ENCODE measurements at places on chromosomes 2 and 18.

DNA sequence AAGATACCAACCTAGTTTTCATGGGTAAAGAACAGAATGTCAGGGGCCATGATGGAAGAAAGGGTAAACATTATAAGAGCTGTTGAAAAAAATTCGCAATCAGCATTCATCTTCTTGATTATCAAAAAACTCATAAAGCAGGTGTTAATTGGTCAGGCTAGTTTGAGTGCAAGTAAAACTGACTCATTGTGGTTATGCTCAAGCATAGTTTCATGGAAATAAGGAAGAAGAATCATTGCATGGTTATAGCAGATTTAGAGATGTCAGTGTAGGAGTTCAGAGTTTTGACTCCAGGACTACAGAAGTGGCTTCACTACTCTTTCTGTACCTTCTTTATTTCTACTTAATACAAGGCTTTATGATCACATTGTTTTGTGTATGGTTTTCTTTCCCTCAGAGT, 26.9 kb upstream of the CDH19 start:
- DNase-seq: no peak

- no peak for DNase-seq
Observed at GRCh38 chr2:47617028-47617427, 165.9 kb upstream of the MSH6 start.

DNA sequence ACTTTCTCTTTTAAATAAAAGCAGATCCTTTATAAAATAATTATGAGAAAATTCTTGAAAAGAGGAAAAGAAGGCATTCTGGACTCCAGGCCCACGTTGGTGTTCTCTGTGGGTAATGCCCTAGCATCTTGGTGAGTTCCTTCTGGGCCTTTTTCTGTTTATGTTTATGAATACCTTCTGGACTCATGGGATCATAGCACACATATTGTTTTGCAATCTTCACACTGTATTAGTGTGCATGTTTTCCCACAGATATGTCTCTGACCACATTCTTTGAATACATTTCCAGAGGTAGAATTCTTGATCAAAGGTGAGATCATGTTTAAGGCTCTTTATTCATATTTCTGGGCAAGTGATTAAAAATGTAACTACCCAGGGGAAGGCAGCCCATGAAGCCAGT, 15.9 kb downstream of the GLI2 start:
- no peak for DNase-seq

DNA sequence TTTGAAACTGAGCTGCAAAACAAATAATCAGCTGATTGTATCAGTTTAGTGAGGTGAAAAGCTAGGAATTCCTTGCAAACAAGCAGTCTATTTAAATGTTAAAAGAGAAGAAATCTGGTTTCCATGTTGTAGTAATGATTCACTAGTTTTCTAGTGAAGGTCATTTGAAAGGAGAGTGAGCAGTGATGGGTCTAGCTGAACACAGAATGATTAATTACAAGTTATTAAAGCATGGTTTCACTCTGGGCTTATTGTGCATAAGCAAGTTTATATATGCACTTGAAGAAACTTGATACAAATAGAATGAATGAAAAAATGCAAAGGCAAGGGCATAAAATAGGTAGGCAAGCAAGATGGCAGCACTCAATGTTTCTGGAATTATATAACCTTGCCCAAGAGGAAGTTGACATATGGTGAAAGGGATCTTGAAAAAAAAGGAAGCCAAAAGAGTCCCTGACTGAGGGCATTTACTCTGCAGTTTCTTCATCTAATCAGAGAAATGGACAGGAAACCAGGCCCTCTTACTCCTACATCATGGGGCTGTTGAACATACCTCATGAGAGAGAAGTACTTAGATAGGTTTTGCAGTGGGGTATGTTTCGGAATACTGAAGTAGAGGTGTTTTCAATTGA, 53.2 kb downstream of the PLCL1 start:
- DNase-seq: no peak

- no peak for DNase-seq
Observed at GRCh38 chr2:74031221-74031620, 46.5 kb downstream of the TET3 start.

- no peak for DNase-seq
Observed at GRCh38 chr2:73133566-73134197, 20.9 kb upstream of the RAB11FIP5 start.

DNA sequence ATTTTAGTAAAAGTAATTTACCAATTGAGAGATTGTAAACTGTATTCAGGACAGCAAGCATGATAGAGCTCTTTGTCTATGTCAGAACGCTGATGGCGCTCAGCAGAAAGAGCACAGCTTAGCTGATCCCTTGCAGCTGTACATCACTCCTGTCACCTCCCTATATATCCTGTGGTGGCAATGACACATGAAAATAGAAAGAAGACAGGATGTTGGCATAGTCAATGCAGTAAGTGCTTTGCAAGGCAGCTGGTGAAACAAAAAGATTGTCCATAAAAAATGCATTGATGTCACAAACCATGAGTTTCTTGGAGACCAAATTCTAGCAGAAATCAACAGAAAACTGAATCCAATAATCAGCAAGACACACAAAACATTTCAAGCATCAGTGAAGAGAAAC, 221.5 kb downstream of the RIT2 start:
- DNase-seq: peak; percentile 48

GRCh38 chr2:167294776-167295140, 406.5 kb downstream of the XIRP2 start:
- DNase-seq: no peak

- DNase-seq: no peak
Observed at GRCh38 chr2:212299333-212299732, 239.3 kb downstream of the ERBB4 start.

DNA sequence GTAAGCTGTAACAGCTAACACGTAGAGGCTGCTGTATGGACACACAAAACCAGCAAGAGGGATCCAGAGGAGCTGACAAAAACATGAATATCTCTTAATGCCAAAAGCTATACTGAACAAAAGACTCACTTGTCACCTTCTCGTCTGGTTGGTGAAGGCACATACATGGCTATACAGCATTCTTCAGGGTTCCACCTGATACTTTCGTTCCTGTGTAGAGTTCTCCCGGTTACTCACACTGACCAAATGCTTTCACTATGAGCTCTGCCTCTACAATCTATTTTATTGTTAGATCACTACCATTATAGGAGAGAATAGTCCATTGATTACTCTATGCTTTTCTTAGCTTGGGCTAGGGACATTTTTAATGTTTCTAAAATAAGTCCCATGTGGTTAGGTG, 193.1 kb downstream of the HNMT start:
- no peak for DNase-seq

GRCh38 chr18:4762330-4762729, 307.2 kb upstream of the DLGAP1 start:
- DNase-seq: no peak

DNA sequence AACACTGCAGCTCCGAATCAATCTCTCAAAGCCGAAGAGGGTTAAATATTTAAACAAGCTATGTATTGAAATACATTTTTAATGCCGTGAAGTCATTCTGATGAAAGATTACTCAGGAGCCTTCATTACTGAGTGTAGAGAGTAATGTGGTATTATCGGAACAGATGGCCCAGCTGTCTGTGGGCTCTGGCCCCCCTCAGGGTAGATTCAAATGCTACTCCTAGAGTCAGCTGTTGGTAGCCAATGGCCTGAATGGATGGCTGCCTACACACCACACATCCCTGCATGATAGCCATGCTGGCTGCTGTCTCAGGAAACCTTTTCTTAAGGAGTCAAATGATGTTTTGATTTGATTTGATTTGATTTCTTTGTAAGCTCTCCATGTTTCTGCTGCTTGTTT, 732.3 kb upstream of the CELF4 start:
- no peak for DNase-seq

GRCh38 chr2:83602753-83603152, 856.3 kb downstream of the SUCLG1 start:
- DNase-seq: no peak

DNA sequence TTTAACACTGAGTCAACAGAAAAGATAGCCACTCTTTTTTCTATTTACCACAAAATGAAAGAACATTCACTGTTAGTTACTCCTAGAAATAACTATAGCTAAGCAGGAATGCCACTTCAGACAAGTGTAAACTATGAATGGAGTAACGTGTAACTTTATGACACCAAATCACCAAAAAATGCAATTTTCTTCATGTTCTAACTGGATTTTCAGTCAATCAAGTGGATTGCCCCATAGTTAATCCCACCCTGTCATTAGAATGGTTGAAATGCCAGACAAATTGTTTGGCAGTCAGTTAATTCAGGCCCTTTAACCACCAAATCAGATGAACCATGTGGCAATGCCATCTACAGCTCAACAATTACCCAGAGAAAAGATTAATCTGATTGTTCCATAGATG, 9.9 kb downstream of the EPHA4 start:
- DNase-seq: no peak

GRCh38 chr2:106334802-106335201, 133.4 kb downstream of the RGPD3 start:
- DNase-seq: peak; percentile 23

GRCh38 chr2:34162231-34162630, 563.1 kb upstream of the FAM98A start:
- DNase-seq: no peak

GRCh38 chr2:180374502-180375281, 367.6 kb upstream of the CWC22 start:
- DNase-seq: no peak

- DNase-seq: no peak
Observed at GRCh38 chr18:3930126-3931012, 480.4 kb downstream of the TGIF1 start.

- DNase-seq: no peak
Observed at GRCh38 chr2:119384971-119385370, 18.2 kb downstream of the DBI start.

- DNase-seq: peak; percentile 84
Observed at GRCh38 chr2:54577944-54578647, 122.0 kb downstream of the SPTBN1 start.

GRCh38 chr18:76451396-76452331, 43.4 kb downstream of the ZNF516 start:
- no peak for DNase-seq

DNA sequence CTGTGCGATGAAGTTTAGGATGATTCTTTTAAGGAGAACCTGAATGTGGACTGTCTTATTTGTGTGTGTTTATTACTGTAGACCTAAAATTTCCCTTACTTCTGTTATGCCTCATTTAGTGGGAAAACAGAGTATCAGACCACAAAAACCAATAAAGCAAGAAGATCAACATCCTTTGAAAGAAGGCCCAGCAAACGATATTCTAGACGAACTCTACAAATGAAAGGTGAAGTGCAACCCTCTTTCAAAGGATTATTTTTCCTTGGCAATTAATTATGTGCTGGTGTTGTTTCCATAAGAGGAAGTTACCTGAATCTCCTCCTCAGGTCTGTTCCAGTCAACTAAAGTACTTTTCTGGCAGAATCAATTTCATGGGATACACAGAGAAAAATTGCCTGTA, 78.6 kb downstream of the EPB41L5 start:
- DNase-seq: no peak

- DNase-seq: no peak
Observed at GRCh38 chr18:9743200-9744016, 35.3 kb downstream of the RAB31 start.

GRCh38 chr18:22681908-22682307, 251.2 kb upstream of the RBBP8 start:
- no peak for DNase-seq

- DNase-seq: no peak
Observed at GRCh38 chr18:32468147-32468845, 2.4 kb downstream of the GAREM1 start.

- no peak for DNase-seq
Observed at GRCh38 chr2:144629935-144630334, 110.0 kb upstream of the ZEB2 start.

DNA sequence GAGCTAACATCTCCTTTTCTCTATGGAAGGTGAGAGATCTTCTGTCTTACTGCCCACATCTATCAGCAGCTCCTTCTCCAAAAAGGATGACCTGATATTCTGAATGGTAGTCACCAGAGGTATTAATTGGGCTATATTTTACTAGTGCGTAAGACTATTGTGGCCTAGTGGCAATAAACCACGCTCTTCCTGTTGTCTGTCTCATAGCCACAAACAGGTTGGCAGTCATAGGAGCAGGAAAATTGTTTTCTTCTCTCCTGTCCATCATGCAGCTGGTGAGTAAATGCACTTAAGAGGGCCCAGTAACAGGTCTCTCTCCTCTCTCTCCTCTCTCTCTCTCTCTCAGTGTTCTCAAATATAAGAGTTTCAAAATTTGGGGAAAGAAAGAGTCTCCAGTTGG, 856.8 kb upstream of the ACVR2A start:
- DNase-seq: no peak

- peak; percentile 92 for DNase-seq
Observed at GRCh38 chr2:217248312-217248935, 388.6 kb upstream of the TNP1 start.

DNA sequence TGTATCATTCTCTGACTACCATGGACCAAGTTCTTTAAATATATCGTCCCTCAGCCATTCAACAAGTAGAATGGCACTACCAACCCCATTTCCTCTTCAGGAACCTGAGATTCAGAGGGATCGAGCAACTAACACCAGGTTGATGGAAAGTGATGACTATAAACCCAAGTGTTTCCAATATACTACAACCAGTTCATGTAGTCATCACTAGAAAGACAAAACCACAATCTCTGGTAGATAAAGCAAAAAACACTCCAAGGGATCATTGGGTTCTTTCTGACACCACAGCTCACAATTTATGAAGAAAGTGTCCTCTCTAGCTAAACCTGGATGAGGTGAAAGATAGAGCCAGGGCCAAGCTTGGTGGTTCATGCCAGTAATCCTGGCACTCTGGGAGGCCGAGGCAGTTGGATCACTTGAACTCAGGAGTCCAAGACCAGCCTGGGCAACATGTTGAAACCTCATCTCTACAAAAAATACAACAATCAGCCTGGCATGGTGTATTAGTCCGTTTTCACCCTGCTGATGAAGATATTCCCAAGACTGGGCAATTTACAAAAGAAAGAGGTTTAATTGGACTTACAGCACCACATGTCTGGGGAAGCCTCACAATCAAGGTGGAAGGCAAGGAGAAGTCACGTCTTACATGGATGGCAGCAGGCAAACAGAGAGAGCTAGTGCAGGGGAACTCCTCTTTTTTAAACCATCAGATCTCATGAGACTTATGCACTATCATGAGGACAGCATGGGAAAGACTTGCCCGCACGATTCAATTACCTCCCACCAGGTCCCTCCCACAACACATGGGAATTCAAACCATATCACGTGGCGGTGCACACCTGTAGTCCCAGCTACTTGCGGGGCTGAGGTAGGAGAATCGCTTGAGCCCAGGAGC, 2.2 kb downstream of the CD226 start:
- DNase-seq: no peak

DNA sequence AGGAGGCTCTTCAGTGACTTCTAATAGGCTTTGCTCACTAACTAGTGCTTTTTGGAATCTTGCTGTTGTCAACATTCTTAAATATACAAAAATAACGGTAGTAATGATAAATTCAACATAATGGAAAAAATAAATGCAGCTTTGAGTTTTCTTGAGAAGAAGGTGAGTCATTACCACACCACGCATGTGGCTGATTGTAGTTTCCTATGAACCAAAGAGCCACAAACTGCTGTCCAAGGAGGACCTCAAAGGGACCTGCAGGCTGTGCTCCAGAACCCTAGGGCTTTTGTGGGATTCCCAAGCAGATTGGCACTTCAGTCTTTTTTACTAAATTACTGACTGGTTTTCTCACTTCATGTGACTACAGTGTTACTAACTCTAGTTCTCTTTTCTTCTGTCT, 66.7 kb downstream of the TPGS2 start:
- no peak for DNase-seq

GRCh38 chr2:191637182-191638078, 40.5 kb upstream of the NABP1 start:
- DNase-seq: no peak
